SJSA1 (cell line): ENCODE measurements at places on chromosomes 16 and 17.

DNA sequence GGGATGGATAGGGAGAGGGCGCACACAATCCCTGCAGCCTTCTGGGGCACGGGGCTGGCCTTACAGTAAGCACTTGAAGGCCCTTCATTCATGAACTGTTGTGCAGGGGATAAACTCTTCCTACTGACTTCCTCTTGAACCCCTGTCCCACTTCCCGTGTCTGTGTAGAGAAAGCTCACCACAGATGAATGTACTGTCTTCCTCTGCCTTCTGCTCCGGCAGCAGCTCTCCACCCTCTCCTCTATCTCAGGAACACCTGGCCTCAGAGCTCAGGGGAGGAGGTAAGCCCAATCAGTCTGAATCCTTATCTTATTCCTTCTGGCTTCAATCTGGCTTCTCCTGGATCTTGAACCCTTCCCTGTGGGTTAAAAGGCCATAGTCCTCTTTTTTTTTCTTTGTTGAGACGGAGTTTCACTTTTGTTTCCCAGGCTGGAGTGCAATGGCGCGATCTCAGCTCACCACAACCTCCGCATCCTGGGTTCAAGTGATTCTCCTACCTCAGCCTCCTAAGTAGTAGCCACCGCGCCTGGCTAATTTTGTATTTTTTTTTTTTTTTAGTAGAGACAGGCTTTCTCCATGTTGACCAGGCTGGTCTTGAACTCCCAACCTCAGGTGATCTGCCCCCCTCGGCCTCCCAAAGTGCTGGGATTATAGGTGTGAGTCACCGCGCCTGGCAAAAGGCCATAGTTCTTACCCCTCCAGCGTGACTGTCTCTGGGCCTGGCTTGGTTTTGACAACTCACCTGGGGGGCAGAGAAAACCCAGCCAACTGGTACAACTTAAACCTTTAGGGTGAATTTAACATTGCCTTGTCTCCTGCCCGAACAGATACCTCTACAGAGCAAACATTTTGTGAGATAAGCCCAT is 7.2 kb upstream of the SLC52A1 start:
- H3K27me3 ChIP-seq: no peaks in the 10 kb centered on the region
- H3K36me3 ChIP-seq: no peaks in the 10 kb centered on the region
- no peak overlapping the region for H3K4me3 ChIP-seq
- no peak overlapping the region for H3K27ac ChIP-seq
- no peaks in the 10 kb centered on the region for H3K4me1 ChIP-seq

DNA sequence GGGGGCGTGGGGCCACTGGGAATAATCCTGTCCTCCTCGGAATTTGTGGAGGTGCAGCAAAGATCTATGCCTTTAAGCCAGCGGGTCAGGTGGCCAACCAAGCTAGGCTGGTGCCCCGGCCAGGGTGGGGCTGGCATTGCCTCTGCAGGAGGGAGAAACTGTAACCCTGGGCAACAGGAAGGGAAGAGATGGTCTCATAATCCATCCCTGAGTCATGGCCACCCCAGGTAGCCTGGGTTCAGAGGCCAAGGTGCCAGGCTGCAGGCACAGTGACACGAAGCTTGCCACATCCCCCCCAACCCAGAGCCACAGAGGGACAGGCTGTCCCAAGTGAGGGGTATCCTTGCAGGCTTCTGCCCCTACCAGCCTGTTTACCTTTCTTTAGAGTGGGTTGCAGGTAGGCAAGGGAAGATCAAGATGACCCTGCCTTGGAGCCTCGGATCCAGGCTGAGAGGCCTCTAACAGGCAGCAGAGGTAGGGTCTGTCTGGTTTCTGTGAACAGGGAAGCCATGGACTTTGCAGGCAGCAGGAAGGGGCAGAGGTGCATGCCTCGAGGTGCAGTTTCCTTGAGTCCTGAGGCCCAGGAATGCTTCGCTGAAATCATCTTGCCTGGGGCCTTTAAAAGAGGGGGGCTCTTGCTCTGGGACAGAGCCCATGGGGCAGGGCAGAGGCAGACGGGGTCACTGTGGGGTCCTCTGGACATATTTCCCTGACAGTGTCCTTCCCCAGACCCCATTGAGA is 4.0 kb downstream of the LASP1 start:
- H3K4me3 ChIP-seq: no peak overlapping the region
- H3K27ac ChIP-seq: no peak overlapping the region
- DNase-seq: no peak
- H3K27me3 ChIP-seq: no peaks in the 10 kb centered on the region
- peaks cover 72% of the 10 kb centered on the region for H3K36me3 ChIP-seq
- H3K4me1 ChIP-seq: peaks cover 70% of the 10 kb centered on the region

DNA sequence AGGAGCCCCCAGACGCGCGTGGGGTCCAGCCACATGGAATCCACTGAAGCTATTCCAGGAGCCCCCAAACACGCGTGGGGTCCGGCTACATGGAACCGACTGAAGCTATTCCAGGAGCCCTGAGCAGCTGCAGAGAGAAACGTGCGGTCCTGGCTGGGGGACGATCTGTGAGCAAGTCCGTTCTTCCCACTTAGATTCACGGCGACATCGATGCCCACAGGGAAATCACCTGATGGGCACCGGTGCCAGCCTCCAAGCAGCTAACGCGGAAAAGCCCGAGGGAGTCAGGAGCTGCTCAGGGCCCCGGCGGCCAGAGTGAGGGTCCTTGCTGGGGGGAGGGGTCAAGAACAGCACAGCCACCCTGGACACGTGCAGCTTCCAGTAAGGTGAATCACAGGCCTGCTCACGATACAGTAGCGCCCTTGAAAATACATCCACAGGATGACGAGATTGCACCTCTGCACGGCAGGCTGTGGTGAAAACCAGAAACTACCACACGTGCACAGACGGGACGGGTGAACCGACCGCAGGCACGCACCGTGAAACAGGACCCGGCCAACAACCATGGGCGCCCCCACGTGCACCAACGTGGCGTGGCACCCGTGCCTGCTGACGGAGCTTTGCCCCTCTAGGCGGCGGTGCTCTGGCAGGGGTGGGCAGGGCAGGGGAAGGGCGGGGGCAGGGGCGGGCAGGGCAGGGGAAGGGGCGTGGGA is 77.7 kb upstream of the GNG13 start:
- H3K27ac ChIP-seq: no peak overlapping the region
- H3K4me3 ChIP-seq: no peak overlapping the region
- no peaks in the 10 kb centered on the region for H3K36me3 ChIP-seq
- no peaks in the 10 kb centered on the region for H3K27me3 ChIP-seq

- H3K36me3 ChIP-seq: peaks cover 75% of the 10 kb centered on the region
- no peak overlapping the region for H3K27ac ChIP-seq
- DNase-seq: peak; percentile 32
- no peak overlapping the region for H3K4me3 ChIP-seq
These were observed 2.9 kb downstream of the KPNB1 start for GRCh38 chr17:47652570-47652969.

- H3K36me3 ChIP-seq: no peaks in the 10 kb centered on the region
- H3K27me3 ChIP-seq: peaks cover 13% of the 10 kb centered on the region; the same call in 1 of the 2 replicates
- no peaks in the 10 kb centered on the region for H3K4me1 ChIP-seq
- H3K4me3 ChIP-seq: no peak overlapping the region
- no peak for DNase-seq
These were observed 10.6 kb downstream of the ICAM2 start for GRCh38 chr17:64009571-64010402.

GRCh38 chr17:58302919-58303585 is 22.3 kb upstream of the MPO start:
- DNase-seq: no peak
- peaks cover 57% of the 10 kb centered on the region for H3K27me3 ChIP-seq
- H3K27ac ChIP-seq: no peak overlapping the region
- no peaks in the 10 kb centered on the region for H3K4me1 ChIP-seq

GRCh38 chr17:40518401-40519088 is 17.1 kb upstream of the TNS4 start:
- no peak overlapping the region for H3K4me3 ChIP-seq
- no peaks in the 10 kb centered on the region for H3K27me3 ChIP-seq
- peak overlapping the region; percentile 34; the same call in 1 of the 2 replicates for H3K27ac ChIP-seq
- no peaks in the 10 kb centered on the region for H3K36me3 ChIP-seq
- DNase-seq: no peak

GRCh38 chr16:3610698-3611145 is 684 bp downstream of the SLX4 start:
- H3K36me3 ChIP-seq: peaks cover 29% of the 10 kb centered on the region
- H3K4me3 ChIP-seq: peak overlapping the region; percentile 87
- no peak for DNase-seq
- H3K27me3 ChIP-seq: no peaks in the 10 kb centered on the region
- H3K4me1 ChIP-seq: peaks cover 7% of the 10 kb centered on the region

DNA sequence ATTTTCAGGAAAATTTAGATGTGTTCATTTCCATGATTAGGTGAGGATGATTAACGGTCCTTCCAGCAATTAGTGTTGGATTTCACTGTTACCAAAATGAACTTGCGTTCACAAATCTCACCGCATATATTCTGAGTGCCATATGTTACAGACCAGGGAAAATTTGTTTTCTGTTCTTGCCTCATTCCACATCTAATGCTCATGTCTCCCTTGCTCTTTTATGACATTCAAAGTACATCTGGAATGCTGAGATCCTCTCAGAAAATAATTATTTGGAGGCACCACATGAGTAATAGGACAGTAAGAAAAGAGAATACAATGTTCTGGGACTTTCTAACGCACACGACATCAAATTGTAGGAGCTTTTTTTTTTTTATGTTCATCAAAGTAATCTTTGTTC is 406.5 kb downstream of the SHISA9 start:
- no peaks in the 10 kb centered on the region for H3K36me3 ChIP-seq

DNA sequence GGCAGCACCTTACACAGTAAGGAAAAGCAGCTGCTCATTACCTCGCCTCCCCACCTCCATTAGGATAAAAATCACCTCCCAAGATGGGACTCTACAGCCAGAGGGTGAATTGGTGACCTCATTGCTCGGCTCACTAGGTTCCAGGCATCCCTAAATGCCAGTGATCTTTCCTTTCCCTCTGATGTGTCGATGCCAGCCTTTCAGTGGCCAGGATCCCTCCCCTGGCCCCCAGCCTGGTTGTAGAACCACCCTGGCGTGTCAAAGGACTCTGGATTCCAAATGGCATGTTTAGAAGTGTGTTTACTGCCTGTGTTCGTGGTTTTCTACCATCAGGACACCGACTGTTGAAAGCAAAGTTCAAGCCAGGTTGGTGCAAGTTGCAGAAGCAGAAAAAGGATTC is 72.1 kb upstream of the LYRM9 start:
- no peaks in the 10 kb centered on the region for H3K4me1 ChIP-seq
- H3K27me3 ChIP-seq: 0 out of 2 replicates have a peak, but pooled peaks cover 2% of the 10 kb centered on the region
- no peaks in the 10 kb centered on the region for H3K36me3 ChIP-seq
- no peak for DNase-seq
- H3K4me3 ChIP-seq: no peak overlapping the region
- H3K27ac ChIP-seq: no peak overlapping the region

- no peaks in the 10 kb centered on the region for H3K36me3 ChIP-seq
- H3K4me1 ChIP-seq: no peaks in the 10 kb centered on the region
- H3K27ac ChIP-seq: no peak overlapping the region
- peaks cover 24% of the 10 kb centered on the region for H3K27me3 ChIP-seq
These were observed 46.1 kb upstream of the PABPN1L start for GRCh38 chr16:88912556-88912955.
